ENCODE measurements at places on chromosomes 13 and 19.

DNA sequence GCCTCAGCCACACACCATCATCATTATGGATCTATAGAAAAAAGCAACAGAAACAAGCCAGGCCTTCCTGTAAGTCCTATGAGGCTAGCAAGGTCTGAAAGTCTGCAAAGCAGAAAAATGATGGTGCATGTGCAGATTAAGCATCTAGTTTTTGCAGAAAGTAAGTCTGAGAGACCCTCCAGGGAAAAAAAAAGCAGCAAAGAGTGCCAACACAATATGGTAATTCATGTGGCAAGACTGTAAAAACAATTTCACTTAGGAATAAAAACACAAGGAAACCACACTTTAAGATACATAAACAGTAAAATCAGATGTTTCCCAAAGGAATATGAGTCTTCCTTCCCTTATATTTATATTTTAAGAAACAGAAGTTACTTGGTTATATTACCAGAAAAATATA, 112.3 kb upstream of the FBXL3 start:
- DNase-seq: no peak

DNA sequence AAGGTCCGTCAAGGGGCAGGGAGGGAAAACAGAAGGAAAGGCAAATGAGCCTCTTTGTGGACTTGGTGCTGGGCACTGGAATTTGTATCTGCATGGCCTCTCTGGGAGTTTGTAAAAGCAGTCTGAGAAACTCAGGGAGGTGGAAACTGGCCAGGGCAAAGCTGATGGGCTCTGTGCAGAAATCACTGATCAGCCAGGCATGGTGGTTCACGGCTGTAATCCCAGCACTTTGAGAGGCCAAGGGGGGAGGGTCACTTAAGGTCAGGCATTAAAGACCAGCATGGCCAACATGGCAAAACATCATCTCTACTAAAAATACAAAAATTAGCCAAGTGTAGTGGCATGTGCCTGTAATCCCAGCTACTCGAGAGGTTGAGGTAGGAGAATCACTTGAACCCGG, 369.9 kb upstream of the ZNF507 start:
- DNase-seq: no peak

GRCh38 chr13:43058831-43059230, 35.4 kb downstream of the DNAJC15 start:
- no peak for DNase-seq

- DNase-seq: no peak
These were observed 7.7 kb upstream of the KASH5 start for GRCh38 chr19:49380391-49380790.

GRCh38 chr19:30047432-30047831, 105.4 kb downstream of the URI1 start:
- no peak for DNase-seq

DNA sequence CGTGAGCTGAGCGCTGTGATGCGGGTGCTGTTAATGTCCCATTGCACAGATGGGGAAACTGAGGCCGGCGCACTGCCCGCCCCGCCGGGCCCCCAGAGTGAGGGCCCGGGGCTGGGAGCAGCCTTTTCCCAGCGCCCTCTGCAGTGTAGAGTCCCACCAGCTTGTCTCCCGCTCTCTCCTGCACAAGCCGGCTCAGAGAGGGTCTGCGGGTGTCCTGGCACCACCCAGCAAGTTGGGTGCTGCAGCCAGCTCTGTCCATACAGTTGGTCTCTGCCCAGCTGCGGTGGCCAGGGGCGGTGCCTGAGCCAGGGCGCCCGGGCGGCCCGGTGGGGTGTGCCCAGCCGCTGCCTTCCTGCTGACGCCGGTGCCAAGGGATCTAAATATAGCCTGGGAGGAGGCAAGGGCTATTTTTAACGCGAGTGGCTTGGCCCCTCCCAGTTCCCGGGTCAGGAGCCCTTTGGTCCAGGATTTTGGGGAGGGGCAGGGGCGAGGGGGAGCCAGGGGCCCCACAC, 19.3 kb downstream of the GADD45B start:
- no peak for DNase-seq

DNA sequence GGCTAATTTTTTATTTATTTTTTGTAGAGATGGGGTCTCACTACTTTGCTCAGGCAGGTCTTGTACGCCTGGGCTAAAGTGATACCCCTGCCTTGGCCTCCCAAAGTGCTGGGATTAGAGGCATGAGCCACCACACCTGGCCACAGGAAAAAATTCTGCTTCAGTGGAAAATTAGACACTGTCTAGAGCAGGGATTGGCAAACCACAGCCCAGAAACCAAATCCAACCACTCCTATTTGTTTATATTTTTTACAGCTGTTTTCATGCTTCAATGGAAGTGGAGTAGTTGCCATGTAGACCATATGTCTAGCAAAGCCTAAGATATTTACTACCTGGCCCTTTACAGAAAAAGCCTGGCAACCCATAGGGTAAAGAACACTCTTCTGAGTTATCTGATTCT, 123.7 kb upstream of the MRI1 start:
- no peak for DNase-seq

GRCh38 chr19:5489551-5489950, 34.3 kb downstream of the ZNRF4 start:
- DNase-seq: no peak

DNA sequence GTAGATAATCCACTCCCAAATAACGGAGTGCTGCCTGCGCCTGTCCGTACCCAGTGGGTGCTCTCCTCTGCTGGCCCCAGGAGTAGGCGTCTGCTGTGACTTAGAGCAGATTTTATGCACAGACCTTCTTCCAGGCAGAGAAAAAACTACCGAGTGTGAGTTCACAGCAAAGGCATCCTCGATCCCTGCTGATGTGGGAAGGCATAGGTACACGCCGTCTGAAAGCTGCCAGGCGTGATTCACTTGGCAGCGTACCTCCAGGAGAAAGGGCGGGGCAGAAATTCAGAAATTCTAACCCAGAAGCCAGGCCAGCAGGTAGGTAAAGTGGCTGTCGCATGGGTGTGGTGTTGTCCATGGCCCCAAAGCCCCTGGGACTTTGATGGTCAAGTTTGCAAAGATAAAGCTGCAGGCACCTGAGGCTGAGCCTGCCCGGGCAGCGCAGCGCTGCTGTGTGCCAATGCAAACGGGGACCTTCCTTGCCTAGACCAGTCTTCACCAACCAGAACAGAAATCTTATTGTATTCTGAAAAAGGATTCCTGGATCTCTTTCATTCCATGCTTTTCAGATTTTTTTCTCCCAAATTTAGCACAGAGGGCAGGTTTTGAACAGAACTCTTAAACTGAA, 36.3 kb downstream of the COL4A2 start:
- no peak for DNase-seq

Data from HS-27A (cell line).